GDM1 (cell line): ENCODE measurements at places on chromosomes 11 and 22.

- DNase-seq: no peak
Measured at GRCh38 chr11:120511820-120512738, 531 bp downstream of the GRIK4 start.

- DNase-seq: no peak
Measured at GRCh38 chr11:12865863-12866595, 143.1 kb upstream of the RASSF10 start.

DNA sequence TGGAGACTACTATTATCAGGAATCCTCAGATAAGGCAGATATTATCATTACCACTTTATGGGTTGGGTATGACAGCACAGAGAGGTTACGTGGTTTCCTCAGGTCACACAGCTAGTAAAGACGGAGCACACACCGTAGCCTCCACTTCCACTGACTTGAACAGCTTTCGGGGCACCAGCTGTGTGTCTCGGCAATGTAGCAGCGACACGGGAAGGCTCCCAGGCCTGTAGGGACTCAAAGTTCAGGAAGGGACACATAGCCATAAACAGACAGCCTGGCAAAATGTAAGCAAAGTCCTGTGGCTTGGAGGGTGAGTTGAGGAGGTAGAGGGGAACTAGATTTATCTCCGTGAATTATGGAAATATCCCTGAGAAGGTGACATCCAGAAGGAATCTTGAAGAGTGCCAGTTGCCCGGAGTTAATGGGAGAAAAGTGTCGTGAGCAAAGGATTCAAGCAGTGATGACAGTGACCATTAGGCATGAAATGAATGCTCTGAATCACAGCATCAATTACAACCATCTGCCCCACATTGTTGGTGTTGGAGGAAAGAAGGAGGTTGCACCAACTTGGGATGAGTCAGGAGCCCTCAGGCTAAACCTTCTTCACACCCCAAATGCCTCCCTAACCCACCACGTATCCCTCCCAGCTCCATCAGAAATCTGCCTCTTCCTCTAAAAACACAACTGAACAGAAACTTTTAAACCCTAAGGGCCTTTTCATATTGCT is 106.7 kb upstream of the ASPHD2 start:
- DNase-seq: no peak

DNA sequence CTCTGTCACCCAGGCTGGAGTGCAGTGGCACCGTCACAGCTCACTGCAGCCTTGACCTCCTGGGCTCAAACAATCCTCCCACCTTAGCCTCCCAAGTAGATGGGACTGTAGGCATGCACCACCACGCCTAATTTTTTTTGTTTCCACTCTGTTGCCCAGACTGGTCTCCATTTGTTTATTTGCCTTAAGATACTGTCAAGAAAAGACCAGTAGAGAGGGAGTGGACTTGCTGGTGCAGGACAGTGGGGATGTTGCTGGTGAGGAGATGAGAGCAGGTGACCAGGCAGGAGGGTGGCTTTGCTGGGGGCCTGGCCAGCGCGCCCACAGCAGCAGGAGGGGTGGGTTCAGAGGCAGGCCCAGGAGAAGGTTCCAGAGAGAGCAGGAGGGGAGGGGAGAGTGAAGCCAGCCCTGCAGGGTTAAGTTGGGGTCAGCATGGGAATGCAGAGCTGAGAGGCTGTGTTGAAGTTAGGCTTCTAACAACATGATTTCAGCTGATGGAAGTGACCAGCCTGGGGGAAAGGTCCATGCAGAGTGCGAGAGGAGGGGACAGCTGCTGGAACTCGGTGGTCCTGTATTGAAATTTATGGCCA is 35.8 kb downstream of the NADSYN1 start:
- no peak for DNase-seq

GRCh38 chr11:132993991-132994502 is 538.3 kb downstream of the OPCML start:
- DNase-seq: no peak

GRCh38 chr11:132874638-132875037 is 657.7 kb downstream of the OPCML start:
- DNase-seq: no peak

DNA sequence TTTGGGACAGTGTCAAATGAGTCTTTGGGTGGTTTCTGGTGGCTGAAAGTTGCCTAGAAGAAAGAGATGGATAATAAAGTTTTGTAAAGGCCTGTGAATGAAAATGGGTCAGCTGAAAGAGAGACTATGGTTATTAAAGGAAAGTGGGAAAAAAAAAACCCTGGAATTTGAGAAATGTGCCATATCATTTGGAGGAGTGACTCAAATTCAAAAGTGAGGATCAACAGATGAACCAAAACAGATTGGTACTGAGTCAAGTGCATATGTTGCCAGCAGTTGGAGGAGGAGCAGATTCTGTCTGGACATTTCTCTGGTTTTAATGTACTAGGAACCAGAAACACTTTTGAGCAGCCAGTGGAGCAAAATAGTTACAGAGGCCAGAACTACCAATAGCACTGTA is 339.8 kb downstream of the KCNA4 start:
- no peak for DNase-seq

- no peak for DNase-seq
Measured at GRCh38 chr11:69380921-69381581, 87.1 kb downstream of the MYEOV start.

GRCh38 chr22:19607192-19608002 is 83.2 kb upstream of the CLDN5 start:
- DNase-seq: no peak

GRCh38 chr22:20021196-20022181 is 579 bp downstream of the TANGO2 start:
- DNase-seq: no peak

GRCh38 chr11:6843670-6844069 is 1.8 kb upstream of the OR10A5 start:
- no peak for DNase-seq
